ENCODE measurements at places on chromosomes 16 and 17.
A peak's percentile ranks its signal among the peaks of the same experiment; 100 is the strongest.

DNA sequence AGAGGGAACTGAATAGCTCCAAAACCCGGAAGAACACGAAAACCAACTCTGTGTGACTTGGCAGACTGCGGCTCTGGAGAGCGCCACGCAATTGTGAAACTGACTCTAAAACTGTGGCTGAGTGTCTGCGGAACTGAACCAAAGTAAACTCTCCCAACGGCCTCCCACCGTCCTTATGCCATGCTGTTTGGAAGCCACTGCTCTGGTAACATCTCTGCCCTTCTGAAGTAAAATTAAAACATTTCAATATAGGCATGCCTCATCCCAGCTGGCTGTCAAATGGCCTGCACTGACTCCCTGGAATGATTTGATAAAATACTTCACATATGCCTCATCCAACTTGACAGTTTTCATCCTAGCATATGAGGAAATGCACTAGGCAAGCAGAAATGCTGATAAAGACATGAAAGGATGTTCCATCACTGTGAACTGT lies 70.2 kb downstream of the PARN start:
- DNase-seq: peak; percentile 31

GRCh38 chr17:4199818-4200402 lies 56.9 kb downstream of the CYB5D2 start:
- peak; percentile 41 for DNase-seq

DNA sequence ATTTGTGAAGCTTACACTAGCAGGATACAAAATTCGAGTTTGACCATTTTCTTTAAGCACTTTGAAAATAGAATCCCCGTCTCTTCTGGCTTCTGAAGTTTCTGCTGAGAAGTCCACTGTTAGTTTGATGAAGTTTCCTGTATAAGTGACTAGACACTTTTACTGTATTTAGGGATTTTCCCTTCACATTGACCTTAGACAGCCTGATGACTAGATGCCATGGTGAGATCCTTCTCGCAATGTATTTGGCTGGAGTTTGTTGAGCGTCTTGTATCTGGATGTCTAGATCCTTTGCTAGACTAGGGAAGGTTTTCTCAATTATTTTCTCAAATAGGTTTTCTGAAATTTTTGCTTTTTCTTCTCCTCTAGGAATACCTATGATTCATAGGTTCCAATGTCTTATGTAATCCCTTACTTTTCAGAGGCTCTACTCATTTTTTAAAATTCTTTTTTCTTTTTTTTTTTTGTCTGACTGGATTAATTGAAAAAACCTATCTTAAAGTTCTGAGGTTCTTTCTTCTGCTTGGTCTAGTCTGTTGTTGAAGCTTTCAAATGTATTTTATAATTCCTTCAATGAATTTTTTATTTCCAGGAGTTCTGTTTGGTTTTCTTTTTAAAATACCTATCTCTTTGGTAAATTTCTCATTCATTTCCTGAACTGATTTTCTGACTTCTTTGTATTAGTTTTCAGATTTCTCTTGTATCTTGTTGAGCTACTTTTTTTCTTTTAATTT lies 63.7 kb upstream of the ABCC11 start:
- DNase-seq: no peak

GRCh38 chr17:65193305-65193704 lies 56.1 kb downstream of the RGS9 start:
- DNase-seq: no peak

DNA sequence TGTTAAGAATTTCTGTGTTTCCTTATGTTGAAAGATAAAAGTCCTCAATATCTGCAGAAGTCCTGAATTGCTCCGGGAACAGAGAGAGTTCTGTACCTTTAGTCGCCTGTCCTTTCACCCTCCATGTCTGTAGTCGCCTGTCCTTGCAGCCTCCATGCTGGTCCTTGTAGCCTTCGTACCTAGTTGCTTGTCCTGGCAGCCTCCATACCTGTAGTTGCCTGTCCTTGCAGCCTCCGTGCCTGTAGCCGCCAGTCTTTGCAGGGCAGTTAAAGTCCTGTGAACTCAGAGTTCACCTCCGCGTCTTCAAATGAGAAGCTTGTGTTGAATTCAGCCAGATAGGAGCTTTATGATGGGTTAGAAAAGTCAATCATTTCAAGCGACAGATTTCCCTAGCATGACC lies 19.5 kb upstream of the ITGAX start:
- DNase-seq: no peak

DNA sequence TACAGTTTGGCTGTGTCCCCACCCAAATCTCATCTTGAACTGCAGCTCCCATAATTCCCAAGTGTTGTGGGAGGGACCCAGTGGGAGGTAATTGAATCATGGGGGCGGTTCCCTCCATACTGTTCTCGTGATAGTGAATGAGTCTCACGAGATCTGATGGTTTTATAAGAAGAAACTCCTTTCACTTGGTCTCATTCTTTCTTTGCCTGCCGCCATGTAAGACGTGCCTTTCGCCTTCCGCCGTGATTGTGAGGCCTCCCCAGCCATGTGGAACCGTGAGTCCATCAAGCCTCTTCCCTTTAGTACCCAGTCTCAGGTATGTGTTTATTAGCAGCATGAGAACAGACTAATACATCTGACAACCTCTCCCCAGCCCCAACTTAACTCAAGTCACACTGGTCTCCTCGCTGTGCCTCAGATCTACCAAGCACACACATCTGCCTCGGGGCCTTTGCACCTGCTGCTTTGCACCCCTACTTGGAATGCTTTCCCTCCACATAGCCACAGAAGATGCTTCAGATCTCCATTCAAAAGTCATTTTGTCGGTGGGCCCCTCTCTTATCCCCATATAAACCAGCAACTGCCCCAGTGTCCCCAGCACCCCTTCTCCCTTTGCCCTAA lies 74.4 kb downstream of the RPH3AL start:
- DNase-seq: no peak

DNA sequence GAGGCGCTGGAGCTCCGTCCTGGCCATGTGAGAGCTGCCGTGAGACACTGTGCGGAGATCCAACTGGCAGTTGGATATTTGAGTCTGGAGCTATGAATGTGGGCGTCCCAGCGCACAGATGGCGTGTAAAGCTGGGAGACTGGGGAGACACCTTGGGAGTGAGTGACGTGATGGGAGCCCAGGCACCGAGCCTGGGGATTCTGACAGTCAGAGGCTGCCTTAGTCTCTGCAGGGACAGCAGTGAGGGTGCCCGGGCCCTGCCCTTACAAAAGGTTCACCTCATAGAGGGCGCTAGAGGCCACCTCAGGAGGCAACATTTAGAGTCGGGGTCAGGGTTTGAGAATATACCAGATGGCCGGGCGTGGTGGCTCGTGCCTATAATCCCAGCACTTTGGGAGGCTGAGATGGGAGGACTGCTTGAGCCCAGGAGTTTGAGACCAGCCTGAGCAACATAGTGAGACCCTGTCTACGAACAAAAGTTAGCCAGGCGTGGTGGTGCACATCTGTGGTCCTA lies 194.1 kb upstream of the GSE1 start:
- no peak for DNase-seq

DNA sequence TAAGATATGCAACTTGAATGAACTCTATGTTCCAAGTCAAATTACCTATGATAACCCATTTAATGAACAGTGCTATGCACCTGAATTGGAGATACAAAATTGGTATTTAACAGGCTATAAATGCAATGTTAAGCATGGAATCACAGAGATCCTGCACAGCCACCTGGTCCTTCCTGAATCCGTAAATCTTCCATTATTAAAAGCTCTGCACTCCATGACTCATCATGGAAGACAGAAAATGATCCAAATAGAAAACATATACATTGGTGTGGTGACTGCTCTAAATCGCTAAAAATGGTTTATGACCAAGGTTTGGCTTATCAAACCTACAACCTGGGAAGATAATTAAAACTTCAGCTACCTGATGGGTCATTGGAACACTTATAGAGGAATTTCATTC lies 45.3 kb downstream of the GLG1 start:
- DNase-seq: no peak

DNA sequence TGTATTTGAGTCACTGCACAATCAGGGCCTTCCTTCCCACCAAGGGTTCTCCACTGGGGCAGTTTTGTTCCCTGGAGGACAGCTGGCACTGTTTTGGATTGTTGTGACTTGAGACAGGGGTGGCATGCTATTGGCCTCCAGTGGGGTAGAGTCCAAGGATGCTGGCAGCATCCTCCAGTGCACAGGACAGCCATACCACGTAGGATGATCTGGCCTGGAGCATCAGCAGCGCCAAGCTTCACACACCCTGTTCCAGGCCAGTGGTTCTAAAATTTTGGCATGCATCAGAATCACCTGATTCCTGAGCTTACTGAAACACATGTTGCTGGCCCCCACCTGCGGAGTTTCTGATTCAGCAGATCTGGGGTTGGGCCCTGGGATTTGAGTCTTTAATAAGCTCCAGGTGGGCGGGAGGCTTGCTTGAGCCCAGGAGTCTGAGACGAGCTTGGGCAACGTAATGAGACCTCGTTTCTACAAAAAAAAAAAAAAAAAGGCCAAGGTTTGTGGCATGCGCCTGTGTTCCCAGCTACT lies 83.2 kb downstream of the MGAT5B start:
- DNase-seq: no peak

- DNase-seq: no peak
Measured at GRCh38 chr17:65290056-65290455, 152.9 kb downstream of the RGS9 start.

DNA sequence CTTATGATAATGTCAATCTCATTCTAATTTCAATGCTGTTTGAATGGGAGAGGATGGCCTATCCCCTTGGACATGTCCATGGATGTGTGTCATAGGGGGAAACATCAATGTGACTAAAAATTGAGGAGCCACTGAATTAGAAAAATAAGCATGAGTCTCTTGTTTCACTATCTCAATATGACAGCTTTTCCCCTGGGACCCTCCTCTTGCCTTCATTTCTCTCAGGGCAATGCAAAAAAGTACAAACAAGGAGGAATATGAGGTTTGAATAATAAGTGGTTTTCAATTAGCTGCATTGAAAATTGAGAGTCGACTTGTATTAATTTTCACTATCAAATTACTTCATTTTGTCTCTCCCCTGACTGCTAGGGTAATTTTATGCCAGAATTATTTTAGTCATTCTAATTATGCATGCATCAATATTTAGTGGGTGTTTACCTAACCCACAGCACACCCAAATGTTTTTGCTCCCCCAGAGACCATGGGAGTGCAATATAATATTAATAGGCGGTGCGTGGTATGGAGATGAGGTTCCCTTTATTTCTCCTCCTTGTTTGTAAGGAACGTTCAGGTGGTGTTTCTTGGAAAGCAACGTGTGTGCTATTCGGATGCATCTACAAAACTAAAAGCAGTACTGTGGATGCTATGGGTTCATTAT lies 6.8 kb upstream of the SDR42E1 start:
- DNase-seq: no peak

DNA sequence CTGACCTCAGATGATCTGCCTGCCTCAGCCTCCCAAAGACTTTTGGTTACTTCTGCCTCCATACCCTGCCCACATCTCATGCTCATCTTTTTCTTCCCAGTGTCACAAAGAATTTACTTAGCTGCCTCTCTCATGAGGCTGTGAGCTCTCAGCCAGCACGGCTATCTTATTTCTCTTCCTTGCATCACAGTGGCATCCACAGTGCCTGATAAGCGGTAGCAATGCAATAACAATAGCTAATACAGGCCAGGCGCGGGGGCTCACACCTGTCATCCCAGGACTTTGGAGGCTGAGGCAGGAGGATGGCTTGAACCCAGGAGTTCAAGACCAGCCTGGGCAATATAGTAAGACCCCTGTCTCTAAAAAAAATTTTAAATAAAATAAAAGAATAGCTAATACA lies 15.5 kb upstream of the MARVELD3 start:
- DNase-seq: peak; percentile 7

- DNase-seq: no peak
Measured at GRCh38 chr16:75288181-75288580, 36.8 kb upstream of the BCAR1 start.

Measured in myocyte (in vitro differentiated cells).